ENCODE measurements at places on chromosomes 3 and 15.

GRCh38 chr3:119245778-119246177 is 5.1 kb upstream of the B4GALT4 start:
- no peak for DNase-seq

GRCh38 chr15:88623061-88623460 is 1.9 kb downstream of the AEN start:
- peak; percentile 88 for DNase-seq

DNA sequence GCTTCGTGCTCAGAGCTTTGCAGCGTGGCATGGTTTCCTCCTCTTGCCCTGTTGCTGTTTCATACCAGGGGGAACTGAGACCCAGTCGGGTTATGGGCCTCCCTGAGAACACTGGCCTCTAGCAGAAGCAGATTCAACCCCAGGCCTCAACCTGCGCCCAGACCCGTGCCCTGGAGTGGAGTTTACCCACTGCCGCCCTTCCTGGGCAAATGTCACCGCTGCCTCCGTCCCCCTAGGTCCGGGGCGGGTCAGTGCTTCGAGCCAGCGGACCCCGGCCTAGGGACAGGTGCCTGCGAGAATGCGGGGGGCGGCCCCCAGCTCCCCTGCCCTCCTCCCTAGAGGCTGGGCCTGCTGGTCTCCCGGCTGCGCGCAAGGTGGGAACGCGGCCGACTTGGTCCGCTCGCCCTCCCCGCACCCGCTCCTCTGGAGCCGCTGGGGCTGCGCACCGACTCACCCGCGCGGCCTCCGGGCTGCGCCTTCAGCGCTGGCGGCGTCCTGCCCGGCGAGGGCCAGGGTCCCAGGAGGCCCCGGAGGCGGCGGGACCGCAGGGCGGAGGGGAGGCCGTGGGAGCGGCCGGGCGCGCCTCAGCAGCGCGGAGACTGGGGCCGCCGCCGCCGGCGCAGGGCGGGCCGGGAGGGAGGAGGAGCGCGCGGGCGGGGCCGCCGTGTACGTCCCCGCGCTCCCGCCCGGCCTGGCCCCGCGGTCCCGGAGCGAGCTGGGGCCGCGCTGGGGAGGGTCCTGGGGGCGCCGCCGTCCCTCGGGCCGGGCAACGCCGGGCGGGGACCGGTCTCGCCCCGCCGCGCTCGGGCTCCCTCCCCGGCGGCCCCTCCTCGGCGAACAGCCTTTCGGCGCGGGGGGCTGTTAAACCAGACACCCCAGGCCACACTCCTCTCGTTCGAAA is at the start of gene PIGZ:
TSS of gene PIGZ (minus strand) at position 601 of the 901 bp plus-strand sequence. CDS start 16,802 bp downstream, outside the sequence.
- DNase-seq = peak; percentile 58

DNA sequence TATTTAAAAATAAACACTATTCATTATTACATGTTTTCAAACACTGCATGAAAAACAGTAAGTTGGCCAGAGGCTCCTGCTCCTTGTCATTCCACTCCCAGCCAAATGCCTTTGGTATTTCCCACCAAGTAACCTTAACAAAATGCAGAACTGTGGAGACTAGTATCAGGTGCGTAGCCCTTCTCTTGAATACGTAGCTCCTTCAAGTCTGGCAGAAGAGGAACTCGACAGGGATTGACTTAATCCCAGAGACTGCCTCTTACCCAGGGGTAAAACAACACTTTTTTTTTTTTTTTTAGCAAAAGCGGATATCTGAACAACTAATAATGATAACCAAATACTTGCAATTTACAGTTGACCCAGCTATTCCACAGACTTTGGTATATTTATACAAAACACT is 738 bp downstream of the COMMD2 start:
- DNase-seq = no peak

DNA sequence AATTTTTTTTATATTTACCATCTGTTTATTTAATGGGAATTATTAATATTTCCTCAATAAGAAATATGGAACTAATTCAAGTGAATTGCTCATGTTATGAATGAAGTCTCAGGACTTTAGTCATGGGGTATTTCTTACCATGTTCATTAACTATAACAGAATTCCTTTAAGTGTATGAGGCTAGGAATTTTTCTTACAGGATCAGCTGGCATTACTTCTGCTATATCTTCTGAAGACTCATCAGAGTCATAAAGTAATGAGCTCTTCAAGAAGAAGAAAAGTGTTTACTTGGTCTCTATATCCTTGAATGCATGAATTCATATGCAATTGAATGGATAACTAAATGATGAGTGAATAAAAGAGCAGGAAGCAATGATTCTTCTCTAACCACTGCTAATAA is 486.8 kb upstream of the THBS1 start:
- peak; percentile 56 for DNase-seq

GRCh38 chr3:51691949-51692348 is 14.9 kb upstream of the GRM2 start:
- no peak for DNase-seq

- DNase-seq = peak; percentile 28
These were observed 37.8 kb upstream of the ATP10A start for GRCh38 chr15:25900901-25901300.

- peak; percentile 53 for DNase-seq
These were observed 38.0 kb downstream of the CCR3 start for GRCh38 chr3:46280105-46280797.

DNA sequence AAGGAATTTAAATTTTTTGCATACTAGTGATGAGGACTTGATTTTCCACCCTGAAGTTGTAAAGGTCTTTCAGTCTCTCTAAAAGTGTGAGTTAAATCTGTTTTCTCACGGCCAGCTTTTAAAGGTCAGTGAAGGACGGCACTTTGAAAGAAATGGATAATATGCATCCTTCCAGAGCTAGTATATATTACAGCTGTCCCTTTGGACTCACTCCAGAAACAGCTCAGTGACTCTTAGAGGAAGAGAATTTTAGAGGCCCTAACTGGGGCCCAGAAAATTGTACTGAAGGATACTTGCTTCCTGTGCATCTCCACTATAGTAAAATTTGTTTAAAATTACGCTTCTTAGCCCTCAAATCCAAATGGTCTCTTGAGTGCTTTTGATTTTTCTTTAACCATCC is 41.6 kb downstream of the PIK3CA start:
- DNase-seq = peak; percentile 74

DNA sequence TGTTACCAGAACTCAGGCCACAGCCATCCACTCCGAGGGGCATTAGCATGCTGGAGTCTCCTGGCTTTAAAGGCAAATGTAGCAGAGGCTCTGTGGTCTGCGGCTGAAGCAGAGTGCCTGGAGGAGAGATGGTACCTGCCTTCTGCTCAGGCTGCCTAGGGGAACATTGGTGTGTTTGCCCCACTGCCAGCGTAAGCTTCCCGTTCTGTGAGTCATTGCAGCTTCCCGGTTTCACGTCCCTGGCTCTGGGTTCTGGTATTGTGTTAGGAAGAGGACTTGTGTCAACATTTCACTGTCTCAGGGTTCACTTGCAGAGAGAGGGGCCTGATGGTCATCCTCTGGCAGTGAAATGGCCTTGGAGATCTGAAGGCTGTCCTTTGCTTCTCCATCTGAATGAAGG is 1.8 kb downstream of the GASK1A start:
- no peak for DNase-seq

DNA sequence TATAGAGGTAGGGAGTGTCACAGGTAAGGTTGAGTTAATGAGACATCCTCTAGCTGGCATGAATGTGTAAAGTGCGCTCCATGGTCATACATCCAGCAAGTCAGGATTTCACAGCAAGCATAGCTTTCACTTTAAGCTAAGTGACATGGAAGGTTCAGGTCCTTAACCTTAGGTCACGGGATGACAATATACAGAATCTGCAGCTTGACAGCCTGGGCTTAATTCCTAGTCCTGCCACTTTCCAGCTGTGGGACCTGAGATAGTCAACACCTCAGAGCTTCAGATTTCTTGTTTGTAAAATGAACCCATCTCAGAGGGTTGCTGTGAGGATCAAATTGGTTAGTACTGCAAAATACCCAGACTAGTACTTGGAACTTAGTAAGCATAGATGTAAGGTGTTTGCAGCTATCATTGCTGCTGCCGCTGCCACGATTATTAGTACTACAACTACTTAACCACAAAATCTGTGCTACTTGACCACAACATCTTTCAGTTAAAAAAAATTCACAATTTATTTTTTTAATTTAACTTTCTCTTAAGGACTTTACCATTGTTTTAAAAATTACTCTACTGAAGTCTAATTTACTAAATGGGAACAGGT is 890.1 kb upstream of the CFAP20DC start:
- DNase-seq = no peak

- no peak for DNase-seq
These were observed 528 bp upstream of the NIT2 start for GRCh38 chr3:100333970-100334487.

DNA sequence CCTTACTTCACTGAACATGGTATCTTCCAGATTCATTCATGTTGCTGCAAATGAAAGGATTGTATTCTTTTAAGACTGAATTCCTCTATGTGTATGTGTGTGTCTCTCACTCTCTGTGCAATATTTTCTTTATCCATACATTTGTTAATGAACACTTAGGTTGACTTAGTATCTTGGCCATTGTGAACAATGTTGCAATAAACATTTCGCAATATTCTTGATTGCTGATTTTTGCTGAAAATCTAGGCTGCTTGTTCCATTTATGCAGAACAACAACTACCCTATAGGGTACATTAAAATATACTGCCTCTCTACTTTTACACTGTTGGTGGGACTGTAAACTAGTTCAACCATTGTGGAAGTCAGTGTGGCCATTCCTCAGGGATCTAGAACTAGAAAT is 732.4 kb downstream of the CADM2 start:
- no peak for DNase-seq

GRCh38 chr3:56200251-56200650 is 268.0 kb downstream of the ERC2 start:
- no peak for DNase-seq

- peak; percentile 68 for DNase-seq
These were observed 155.1 kb downstream of the IGF1R start for GRCh38 chr15:98803228-98804056.

GRCh38 chr15:62444104-62445022 is 279.3 kb upstream of the C2CD4B start:
- DNase-seq = peak; percentile 97

- DNase-seq = no peak
These were observed 610.9 kb downstream of the AGBL1 start for GRCh38 chr15:86690566-86690965.

GRCh38 chr3:170768334-170768801 is 101.6 kb downstream of the RPL22L1 start:
- peak; percentile 63 for DNase-seq

DNA sequence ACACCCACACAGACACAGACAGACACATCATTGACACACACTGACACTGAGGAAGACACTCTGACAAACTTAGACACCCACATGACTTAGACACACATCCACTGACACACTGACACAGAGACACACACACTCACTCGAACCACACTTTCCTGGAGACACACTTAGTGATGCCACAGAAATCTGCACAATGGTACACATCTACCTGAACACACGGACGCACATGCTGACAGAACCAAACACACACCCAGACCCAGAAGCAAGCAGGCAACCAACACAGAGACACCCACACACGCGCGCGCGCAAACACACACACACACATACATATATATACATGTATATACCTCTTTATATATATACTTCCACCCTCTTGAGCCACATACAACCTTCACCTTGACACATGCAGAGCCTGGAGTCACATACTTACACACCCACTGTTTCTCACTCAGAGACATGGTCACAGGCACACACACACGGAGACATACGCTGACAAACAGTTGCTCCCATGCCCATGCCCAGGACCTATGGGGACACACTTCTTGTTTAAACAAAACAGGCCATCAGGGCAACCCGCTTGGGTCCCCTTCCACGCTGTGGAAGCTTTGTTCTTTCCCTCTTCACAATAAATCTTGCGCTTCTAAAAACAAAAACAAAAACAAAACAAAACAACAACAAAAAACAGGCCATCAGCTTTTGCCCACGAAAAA is 913 bp upstream of the SCN5A start:
- no peak for DNase-seq

- peak; percentile 19 for DNase-seq
These were observed 822 bp downstream of the ZNF385D start for GRCh38 chr3:21750080-21750696.

DNA sequence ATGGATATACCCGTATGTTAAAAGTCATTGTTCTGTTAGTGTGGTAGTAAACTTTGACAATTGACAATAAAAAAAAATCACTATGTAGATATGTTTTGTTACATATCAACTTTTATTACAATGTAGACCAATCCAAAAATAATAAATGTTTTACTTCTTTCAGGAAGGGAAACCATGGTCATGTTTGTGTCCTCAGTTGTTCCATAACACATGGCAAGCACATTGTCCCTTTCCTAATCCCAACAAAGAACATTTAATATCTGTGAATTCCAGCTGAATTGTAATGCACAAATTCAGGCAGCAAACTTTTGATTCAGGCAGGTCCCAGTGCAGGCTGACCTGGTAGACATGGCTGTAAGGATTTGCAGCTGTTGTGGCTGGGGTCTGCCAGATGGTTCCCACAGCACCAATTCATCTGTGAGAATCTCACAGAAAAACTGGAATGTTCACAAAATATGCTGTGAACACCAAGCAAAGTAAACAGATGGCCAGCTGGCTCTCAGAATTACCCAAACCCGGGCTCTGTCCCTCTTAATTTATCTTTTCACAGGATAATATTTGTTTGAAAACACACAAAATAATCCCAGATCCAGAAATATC is 1.9 kb upstream of the SPG21 start:
- no peak for DNase-seq

GRCh38 chr3:117400303-117400702 is 690.7 kb downstream of the TUSC7 start:
- DNase-seq = no peak

- DNase-seq = no peak
These were observed 823 bp upstream of the CCDC71 start for GRCh38 chr3:49166752-49167556.

DNA sequence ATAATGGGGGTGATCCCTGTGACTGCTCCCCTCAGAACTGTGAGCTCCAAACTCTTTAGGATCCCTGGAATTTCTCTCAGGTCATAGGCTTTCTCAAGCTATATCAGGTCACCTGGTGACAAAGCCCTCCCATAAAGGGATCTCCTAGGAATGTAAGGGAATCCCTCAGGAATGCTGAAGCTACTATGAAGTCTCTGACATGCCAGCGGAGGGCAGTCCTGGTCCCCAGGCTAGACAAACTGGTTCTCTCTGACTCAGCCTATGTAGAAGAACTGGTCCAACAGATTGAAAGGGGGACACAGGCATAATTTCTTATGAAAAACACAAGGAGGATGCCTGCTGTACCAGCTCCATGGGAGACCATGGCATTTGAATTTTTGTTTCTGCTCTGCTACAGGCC is 6.7 kb downstream of the LPCAT4 start:
- DNase-seq = peak; percentile 37

DNA sequence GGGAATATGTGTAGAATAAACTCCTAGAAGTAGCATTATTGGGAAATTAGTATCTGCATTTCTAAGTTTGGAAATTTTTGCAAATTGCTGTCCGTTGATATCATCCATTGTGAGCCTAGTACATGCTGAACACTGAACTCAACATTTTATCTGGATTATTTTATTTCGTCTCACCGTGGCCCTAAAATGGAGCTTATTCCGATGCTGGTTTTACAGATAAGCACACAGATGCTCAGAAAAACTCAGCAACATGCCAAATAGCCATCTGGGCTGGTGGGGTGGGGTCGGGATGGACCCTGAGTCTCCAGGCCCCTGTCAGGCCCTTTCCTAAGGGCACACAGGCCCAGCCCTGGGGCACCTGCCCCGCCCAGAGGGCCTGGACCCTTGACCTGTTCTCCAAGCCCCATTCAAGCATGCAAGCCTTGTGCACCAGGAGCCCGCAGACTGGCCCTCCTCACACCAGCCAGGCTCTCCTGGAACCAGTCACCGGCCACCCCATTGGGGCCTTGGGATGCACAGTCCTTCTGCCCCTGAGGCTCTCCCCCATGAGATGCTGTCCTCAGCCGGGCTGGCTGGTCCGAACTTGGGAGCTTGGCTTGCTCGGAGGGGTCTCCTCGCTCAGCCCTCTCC is 20.7 kb upstream of the KLF13 start:
- DNase-seq = no peak

GRCh38 chr3:42804831-42805132 is 492 bp upstream of the HIGD1A start:
- DNase-seq = no peak
